MV-4-11 (cell line): ENCODE measurements at places on chromosomes 13 and 19.

- no peak for DNase-seq
These were observed 18.3 kb downstream of the NWD1 start for GRCh38 chr19:16737911-16738310.

DNA sequence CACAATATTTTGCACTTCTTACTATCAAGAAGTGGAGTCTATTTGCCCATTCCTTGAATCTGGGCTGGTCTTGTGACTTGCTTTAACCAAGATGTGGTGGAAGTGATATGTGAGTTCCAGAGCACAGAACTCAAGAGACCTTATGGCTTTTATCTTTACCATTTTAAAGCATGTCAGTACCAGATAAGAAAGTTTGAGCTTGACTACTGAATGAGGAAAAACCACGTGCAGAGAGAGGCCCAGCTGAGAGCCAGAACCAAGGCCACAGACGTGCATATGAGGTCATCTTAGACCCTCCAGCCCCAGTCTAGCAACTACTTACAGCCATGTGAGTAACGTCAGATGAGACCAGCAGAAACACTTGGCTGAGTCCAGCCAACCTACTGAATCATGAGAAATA is 6.3 kb upstream of the CDK8 start:
- no peak for DNase-seq

GRCh38 chr19:46131485-46132143 is 7.1 kb upstream of the IGFL3 start:
- DNase-seq = no peak

DNA sequence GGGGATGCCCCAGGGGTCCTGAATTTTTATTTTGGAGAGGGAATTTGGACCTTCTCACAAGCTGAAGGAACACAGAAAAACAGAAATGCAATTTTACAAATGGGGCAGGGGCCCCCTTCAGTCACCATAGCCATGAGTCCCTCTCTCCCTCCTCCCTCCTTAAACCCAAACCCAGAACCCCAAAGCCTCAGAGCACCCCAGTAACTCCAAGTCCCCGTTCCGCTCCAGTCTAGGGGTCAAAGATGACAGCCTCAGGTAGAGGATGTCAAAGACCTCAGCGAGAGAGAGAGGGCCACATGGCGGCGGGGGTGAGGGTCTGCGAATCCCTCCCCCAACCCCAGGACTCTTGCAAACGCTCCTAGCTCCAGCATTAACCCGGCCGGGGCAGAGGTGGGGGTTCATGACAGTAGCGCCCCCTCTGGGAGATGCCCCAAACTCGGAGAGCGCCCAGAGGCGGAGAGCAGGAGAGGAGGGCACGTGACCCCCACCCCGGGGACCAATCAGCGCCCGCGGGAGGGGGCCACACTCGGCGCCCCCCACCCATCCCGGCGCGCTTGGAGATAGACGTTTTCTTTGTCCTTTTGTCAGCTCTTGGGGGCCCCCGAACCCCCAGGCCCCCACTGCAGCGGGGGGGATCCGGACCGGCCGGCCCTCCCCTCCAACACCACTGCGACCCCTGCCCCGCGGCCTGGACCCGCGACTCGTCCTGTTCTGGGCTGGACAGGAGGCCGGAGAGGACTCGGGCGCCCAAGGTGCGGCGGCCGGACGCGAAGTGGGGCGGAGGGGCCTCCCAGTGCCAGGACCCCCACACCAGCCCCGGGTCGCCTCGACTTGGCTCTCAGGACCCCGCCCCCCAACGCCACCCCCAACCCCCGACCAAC is 20.8 kb upstream of the SEMA6B start:
- no peak for DNase-seq

GRCh38 chr19:17076543-17076991 is 990 bp downstream of the MYO9B start:
- no peak for DNase-seq

DNA sequence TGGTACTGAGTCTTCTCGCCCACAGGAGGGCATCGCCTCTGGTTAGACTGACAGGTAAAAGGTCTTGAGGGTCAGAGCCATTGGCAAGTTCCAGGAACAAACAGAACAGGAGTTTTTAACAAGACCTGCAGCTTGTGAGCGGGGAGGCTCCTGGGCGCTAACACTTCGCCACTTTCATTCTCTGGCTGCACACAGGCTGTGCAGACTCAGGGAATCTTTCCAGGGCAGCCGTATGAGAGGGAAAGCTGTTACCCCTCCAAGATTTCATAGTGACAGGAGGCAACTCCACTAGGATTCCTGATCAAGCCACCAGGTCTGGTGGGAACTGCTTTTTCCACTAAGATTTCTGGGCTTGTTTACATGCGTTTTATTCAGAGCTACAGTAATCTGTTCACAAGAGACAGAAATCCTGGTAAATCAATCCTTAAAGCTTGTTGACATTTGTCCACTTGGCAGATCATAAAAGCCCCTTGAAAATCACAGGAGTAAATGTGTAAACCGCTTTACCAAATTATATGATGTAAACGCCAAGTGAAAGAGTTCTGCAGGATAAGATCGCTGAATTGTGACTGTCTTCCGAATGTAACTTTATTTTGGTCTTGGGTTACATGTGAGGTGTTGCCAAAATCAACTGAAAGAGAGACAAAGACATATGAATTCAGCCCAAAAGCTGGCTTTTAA is 190.6 kb downstream of the MZT1 start:
- DNase-seq = no peak

GRCh38 chr13:57552437-57552836 is 79.1 kb upstream of the PCDH17 start:
- peak; percentile 23 for DNase-seq

GRCh38 chr13:49536144-49536873 is 40.6 kb downstream of the PHF11 start:
- peak; percentile 34 for DNase-seq

GRCh38 chr19:48806518-48806817 is 4.4 kb downstream of the BCAT2 start:
- peak; percentile 45 for DNase-seq

DNA sequence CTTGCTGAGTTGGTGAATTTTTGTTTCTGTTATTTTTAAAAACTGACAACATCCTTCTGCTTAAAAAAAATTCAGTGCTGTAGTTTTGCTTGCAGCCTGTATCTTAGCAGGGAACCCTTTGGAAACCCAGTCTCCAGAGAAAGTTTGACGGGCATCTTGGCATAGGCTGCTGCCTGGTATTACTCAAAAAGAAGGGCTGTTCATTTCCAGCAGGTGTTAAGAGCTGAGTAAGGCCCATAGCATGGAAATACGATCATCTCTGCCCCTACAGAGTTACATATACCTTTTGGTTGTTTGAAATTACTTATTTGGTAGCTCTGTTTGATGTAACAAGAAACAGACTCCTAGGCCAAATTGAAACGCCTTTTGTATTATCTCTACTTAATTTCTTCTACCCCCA is 41.5 kb downstream of the URI1 start:
- no peak for DNase-seq

GRCh38 chr19:7865262-7865911 is 8.8 kb downstream of the PRR36 start:
- no peak for DNase-seq

DNA sequence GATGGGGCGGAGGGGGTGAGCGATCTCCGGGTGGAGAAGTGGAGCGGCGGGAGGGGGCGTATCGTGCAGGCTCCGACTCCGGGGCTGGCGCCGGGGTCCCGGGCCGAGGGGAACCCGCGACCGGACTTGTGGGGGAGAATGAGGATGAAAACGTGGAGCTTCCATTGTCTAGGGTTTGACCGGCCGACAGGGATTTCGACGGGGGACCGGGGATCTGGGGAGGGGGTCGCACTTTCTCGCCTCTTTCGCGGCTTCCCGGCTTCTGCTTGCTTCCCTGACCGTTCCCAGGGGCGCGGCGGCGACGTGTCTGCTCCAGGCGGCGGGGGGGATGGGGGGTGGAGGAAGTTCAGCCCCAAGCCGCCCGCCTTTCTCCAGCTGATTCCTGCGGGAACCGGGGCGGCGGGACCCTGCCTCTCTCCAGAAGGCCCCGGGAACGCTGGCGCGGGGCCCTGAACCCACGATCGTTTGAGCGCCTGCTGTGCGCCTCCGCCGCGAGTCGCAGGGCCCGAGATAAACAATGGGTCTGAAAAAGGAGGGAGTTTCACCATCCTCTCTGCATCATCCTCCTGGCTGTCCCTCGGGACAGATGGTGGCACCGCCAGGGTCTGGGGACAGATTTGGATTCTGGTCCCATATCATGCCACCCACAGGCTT is 790 bp downstream of the TPM4 start:
- DNase-seq = no peak

DNA sequence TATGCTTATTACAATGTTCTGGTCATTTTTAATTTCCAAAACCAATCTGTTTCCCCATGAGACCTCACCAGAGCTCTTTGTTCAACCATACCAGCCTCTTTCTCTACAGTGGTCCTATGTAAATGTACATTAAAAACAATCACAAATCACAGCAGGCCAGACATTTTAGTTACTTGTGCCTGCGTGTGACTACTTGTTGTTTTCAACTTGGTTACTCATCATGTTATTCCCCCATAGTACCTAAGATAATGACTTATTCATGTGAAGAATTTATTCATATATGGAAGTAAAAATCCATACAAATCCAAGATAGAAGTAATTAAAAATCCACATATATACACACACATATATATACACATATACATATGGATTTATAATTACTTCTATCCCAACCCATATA is 379.6 kb downstream of the SLITRK6 start:
- no peak for DNase-seq

GRCh38 chr13:96214824-96215445 is 125.0 kb downstream of the HS6ST3 start:
- no peak for DNase-seq

- DNase-seq = no peak
These were observed 7.5 kb upstream of the SLC39A3 start for GRCh38 chr19:2747349-2747748.

- no peak for DNase-seq
These were observed 1.2 kb downstream of the VASP start for GRCh38 chr19:45508417-45508860.

- DNase-seq = no peak
These were observed 24.8 kb upstream of the NAXD start for GRCh38 chr13:110590577-110590976.

DNA sequence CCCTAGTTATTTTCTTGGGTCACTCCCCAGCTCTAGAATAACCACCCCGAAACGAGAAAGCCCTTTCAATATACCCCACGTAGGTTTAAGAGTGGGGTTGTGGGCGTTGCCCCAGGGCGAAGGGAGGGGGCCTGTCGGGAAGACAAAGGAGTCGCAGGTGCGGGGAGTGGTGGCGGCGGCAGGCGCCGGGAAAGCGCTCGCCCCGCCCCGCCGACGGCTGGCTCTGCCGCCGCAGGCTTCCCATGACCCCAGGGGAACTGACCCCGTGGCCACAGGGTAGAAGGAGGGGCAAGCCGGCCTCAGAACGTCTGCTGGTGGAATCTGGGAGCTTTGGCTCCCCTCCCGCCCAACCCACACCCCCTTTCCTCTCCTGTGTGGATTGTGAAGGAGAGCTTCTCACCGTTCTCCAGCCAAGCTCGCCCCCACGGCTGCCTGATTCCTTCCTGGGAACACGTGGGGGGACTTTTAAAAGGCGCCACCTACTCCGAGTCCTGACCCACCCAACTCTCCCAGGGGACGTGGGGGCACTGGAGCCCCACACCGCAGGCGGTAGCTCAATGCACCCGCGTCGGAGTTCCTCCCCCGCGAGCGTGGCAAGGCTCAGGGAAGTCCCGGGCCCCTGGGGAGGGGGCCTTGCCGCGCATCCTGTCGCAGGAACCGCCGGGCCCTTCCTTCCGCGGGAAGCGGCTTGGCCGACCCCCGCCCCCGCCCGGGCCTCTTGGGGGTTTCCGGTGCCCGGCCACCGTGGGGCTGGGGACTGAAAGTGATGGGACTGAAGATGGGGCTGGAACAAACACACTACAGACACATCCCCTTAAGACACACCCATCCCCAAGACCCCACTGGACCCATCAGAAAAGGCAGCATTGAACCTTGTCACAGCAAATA is 5.5 kb downstream of the IER2 start:
- peak; percentile 72 for DNase-seq
